GM13977 (cell line): ENCODE measurements at places on chromosomes 7 and 10.

DNA sequence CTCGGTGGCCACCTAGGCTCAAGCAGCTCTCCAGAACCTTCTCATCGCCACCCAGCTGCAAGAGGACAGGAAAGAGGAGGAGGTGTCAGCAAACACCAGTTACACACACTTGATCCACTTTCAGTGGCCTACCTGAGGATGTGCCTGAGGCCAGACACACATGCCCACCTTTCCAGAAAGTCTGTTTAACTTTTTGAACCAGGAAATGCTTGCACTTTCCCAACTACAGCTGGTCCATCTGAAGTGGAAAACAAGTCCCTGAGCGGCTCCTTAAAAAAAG lies 15.7 kb upstream of the CYREN start:
- no peak for DNase-seq

- peak; percentile 34 for DNase-seq
Measured at GRCh38 chr10:89029785-89030437, 39.3 kb downstream of the FAS start.

DNA sequence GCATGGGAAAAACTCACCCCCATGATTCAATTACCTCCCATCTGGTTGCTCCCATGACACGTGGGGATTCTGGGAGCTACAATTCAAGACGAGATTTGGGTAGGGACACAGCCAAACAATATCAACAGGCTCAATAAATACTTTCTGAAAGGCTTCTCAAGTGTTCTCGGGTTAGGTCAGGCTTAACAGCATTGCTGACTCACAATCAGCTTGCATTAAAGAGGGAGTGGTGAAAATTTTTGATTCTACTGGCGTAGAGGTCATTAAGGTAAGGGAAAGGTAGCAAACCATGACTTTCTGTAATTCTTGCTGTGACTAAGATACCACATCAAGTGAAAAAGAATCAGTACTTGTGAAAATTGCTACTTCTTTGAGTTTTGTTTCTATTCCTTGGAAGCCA lies 126.4 kb downstream of the JCAD start:
- no peak for DNase-seq

GRCh38 chr7:5497295-5498103 lies 73.9 kb upstream of the TNRC18 start:
- DNase-seq, result no peak

GRCh38 chr7:136923111-136923667 lies 54.7 kb downstream of the CHRM2 start:
- DNase-seq, result no peak

DNA sequence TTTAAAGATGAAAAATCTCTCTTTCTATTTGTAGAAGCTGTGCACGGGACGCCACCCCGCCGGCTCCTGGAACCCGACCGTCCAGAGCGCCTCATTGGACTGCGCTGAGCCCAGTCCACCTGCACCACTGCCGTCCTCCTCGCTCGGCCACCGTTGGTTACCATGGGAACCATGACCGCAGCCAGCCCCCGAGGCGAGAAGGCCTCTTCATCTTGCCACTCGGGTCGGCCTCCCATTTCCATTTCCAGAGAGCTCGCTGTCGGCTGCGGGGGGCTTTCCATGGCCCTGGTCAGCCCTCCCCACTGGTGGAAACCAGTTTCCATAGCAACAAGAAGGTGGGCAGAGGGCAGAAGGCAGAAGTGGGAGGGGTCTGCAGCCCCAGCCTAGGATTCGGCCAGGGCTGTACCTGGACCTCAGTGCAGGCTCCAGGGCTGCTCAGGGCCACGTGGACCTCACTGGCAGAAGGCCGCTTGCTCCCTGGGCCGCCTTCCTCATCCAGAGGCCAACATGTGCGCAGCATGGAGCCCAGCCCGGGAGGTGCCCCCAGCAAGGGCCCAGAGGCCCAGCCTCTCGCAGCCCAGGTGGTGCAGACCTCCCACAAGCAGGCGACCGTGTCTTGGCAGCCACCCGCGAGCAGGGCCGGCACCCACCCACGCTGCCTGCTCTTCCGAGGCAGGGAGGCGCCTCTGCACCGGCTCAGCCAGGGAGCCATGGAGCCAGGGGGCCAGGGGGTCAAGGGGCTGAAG lies 283.5 kb upstream of the PPP2R2D start:
- no peak for DNase-seq

- DNase-seq, result no peak
Measured at GRCh38 chr10:99996671-99997648, 12.8 kb downstream of the DNMBP start.

- DNase-seq, result no peak
Measured at GRCh38 chr7:155746188-155746587, 66.1 kb downstream of the SHH start.
